Effector memory CD4-positive, alpha-beta T cell (primary cell): ENCODE measurements at places on chromosomes 4 and X.

DNA sequence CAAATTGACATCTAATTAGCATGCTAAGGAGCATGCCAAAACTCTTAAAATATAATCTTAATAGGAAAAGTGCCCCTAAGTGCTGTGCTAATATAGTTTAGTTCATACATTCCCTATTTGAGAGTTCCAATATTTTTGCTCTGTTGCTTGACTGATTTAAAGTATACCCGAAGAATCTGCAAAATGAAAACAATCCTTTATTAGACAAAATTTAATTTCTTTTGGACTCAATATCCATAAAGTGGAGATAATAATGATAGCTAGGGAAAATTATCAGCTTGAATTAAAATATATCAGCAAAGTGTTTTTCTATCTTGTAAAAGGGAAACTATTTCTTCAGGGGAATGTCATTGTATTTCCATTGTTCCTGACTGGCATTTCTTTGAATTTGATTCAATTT lies 196.0 kb upstream of the NPY2R start:
- DNase-seq: no peak

DNA sequence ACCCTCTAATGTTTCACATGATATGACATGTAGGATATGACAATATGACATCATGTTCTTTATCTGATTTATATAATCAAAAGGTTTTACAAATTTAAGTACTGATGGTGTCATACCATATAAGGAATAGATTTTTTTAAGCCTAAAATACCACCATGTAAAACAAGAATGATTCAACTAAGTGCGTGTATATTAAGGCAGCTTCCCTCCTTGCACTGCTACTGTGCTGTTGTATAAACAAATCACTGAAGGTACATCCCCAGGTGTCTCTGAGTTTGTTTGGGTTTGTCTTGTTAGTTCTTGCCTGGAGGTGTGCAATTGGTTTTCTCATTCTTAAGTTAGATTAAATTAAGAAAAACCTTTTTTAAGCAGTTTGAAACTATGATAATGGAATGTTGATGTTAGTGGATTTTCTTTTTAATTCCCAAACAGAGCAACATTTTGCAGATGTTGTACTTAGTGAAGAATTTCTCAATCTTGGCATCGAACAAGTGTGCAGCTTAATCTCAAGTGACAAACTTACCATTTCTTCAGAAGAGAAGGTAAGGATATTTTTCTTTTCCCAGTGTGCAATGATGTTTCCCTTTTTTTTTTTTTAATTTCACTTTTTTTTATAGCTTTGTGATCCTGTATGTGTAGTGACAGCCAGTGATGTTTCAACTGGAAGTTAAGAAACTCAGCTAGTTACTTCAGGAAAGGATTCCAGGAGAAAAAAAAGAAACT lies 33.4 kb upstream of the MSMO1 start:
- no peak for DNase-seq

DNA sequence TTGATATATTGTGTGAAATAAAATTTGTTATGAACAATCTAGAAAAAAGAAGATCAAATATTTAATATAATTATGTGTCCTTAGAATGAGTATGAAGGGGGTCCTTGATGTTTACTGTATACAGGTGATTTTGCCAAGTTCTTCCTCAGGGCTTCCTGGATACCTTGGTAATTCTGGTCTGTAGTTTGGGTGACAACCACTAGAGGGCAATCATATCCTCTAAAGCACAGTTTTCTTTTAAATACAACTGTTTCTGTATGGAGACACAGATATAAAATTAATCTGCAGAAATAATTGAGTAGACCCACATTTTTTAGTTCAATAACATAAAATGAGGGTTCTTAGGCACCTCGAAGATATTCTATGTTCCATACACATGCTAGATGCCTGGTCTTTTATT lies 157.7 kb downstream of the SPANXN1 start:
- DNase-seq: no peak

GRCh38 chr4:42398171-42398870 lies 1.0 kb downstream of the SHISA3 start:
- no peak for DNase-seq

- no peak for DNase-seq
Observed at GRCh38 chr4:114209584-114209983, 230.1 kb upstream of the ARSJ start.
